ENCODE measurements at places on chromosomes 6 and 20. TPM values are rescaled to one million over a fixed set of nuclear protein-coding genes. Genes with fewer than 3 reads are reported as not detected.

Gene ACTL10
- 0.31 TPM for polyA plus RNA-seq

Gene MOG
- polyA plus RNA-seq, result not detected

Gene MRPL14
- polyA plus RNA-seq, result 41.6 TPM

Gene TOX2
- polyA plus RNA-seq, result 4.0 TPM

Gene OSTM1
- 28.3 TPM for polyA plus RNA-seq

Gene TENT5A
- 14.6 TPM for polyA plus RNA-seq

Gene FAM83C
- polyA plus RNA-seq, result not detected

Gene HLA-G
- polyA plus RNA-seq, result 2.8 TPM

Gene OPN5
- polyA plus RNA-seq, result 0.39 TPM

Gene THBS2
- 70.7 TPM for polyA plus RNA-seq

Gene EYS
- polyA plus RNA-seq, result 0.44 TPM

All from muscle of back (tissue), 13 donors.